ENCODE measurements at places on chromosomes 2 and 18.

DNA sequence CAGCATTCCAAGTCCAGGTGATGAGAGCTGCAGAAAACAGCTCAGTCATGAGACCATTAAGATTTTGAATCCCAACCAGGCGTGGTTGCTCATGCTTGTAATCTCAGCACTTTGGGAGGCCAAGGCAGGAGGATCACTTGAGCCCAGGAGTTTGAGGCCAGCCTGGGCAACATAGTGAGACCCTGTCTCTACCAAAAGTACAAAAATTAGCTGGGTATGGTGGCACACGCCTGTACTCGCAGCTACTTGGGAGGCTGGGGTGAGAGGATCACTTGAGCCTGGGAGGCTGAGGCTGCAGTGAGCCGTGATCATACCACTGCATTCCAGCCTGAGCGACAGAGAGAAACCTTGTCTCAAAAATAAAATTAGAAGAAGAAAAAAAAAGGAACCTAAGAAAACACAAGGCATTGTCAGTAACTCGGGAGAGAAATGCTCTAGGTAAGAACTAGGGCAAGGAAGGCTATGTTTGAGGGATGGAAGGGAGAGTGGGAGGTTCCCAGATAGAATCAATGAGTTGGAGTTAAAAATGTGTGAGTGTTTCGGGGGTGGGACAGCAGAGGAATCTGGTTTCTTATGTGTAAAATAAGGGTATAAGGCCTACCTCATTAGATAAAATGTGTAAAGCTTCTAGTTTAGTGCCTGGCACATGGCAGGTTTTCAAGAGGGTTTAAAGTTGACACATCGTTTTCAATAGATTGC, 23.3 kb upstream of the MTA3 start:
- DNase-seq = no peak

DNA sequence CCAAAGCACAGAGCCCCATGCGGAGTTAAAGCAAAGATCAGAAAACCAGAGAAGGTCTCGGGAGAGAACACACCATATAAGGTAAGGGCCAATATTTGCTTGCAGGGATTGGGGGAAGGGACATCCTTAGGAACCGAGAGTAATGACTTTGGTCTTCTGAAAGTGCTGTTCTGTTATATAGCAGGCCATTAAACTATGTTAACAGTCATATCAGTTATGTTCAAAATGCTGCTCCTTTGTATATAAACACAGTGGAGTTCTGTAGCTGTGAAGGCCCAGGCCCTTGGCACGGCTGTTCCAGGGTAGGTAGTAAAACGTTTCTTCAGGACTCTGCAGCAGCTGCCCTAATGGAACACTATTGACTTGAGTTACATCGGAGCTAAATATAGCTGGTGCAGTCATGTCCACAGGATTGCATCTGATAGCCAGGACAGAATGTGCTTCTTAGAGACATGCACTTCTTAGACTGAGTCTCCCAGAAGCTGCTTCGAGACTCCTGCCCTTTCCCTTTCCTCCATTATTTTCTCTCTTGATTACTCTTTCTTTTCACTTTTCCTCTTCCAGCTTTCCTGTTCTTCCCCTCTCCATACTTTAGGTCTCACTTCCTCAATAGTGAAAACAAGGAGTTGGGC, 122.4 kb downstream of the SETBP1 start:
- DNase-seq = no peak

DNA sequence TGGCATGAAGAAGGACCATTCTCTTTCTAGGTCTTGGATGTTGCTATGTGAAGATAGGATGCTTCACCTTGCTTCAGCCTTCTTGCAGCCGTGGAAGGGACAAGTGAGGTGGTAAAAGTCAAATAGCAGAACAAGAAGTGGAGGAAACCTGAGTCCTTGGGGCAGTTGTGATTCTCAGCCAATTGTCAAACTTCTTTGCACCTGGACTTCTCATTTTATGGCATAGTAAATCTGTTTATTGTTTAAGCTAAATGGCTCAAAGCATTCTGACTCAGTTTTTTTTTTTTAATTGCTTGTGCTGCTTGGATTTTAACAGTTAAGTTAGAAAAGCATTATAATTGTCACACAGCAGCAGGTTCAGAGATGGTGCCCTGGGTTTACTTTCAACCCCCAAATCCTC, 33.0 kb upstream of the ST6GAL2 start:
- no peak for DNase-seq

DNA sequence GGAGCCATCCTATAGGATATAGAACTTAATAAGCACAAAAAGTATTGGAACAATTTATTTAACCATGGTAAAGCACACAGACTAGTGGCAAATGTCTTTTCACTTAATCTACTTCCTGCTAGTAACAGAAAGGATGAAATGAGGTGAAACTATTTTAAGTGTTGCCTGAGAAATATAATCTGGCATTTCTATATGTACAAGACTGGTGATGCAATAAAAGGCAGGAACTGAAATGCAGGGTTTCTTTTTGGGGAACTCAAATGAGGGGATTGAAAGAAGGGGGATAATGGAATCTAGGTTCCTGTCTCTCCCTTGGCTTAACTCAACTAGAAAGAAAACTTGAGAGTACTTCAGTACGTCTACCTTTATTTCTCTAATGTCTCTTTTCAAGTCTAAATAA, 122.3 kb downstream of the MEMO1 start:
- no peak for DNase-seq

DNA sequence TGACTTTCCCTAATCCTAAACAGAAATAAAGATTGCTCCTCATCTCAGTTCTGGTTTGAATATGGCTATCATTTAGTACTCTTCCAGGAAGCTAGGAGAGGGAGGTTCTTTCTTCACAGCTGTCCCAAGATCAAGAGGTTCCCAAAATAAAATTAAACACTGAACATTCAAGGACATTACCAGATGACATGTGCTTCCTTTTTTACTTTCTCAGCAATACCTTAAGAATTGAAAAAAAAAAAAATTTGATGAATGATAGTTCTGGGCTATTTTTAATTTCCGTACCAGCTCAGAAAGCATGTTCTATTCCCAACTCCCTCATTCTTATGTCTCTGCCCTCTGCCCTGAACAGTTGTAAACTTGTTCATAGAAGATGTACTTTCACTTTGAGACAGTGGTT, 61.7 kb upstream of the MYL1 start:
- no peak for DNase-seq

DNA sequence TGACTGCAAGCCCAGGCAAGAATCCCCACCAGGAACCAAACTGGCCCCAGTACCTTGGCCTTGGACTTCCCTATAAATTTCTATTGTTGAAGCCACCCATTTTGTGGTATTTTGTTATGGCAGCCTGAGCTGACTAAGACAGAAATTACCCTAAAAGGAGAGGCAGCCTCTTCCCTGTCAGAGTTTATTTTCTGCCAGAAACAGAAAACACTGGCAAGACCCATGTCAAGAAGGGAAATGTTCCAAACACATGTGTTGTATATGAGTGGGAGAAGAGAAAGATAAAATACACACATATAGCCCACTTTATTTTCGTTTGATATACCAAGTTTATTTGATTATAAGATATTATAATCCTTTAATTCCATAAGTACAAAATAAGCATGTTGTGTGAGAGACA, 225.1 kb upstream of the FSHR start:
- DNase-seq = no peak

DNA sequence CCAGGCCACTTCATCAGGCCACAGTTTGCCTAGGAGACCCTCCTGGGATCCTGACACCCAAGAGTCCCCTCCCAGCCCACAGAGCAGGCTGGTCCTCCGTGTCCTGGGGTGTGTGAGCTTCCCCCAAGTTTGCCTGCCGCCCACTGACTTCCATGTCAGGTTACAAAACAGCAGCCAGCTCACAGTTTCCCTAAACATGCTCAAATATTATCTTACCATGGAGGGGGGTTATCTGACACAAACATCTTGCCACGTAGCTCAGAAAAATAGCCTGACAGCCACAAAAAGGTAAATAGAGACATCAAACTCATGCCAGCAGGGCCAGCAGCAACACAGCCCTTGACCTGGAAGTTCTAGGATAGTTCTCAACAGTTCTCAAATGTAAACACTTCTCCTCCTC, 346.5 kb downstream of the TNS1 start:
- no peak for DNase-seq

- DNase-seq = no peak
Measured at GRCh38 chr2:96971926-96972444, 14.4 kb downstream of the FAM178B start.

- no peak for DNase-seq
Measured at GRCh38 chr2:98027538-98027937, 31.8 kb upstream of the TMEM131 start.

- DNase-seq = peak; percentile 45
Measured at GRCh38 chr18:12376034-12376753, 833 bp downstream of the AFG3L2 start.

DNA sequence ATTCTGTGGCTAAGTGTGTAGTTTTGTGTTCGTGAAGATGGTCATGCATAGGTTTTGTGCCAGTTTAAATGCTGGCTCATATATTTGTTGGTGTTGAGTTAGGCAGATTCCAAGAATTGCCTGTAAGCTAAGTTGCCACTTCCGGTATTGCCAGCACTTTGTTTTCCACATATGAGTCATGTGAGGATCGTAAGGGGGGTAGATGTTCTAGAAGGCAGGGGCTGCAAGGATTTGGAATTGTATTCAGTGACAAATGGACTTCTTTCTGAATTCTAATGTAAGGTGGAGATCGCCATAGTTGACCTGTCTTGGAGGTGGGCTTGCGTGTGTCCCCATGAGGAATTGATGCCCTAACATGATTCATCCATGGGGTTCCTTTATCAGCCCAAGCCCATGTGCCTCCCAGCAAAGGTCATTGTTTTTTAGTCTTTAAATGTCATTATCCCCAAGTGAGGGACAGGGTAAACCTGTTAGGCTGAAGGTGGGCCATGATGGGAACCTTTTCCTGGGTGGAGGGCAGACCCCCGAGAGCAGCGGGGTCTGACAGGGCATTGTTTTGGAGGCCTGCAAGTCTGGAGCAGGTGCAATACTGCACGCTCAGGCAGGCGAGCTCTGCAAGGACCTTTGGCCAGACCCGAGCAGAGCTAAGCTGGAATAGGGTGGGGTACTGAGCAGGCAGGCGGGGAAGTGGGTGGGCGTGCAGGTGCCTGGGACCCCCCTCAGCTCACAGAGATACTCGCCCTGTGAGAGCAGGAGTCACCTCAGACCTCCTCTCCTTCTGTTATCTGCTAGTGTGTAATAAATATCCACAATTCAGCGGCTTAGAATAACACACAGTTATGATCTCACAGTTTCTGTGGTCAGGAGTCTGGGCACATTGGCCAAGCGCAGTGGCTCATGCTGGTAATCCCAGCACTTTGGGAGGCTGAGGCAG, 77.4 kb downstream of the LRRFIP1 start:
- DNase-seq = peak; percentile 76

DNA sequence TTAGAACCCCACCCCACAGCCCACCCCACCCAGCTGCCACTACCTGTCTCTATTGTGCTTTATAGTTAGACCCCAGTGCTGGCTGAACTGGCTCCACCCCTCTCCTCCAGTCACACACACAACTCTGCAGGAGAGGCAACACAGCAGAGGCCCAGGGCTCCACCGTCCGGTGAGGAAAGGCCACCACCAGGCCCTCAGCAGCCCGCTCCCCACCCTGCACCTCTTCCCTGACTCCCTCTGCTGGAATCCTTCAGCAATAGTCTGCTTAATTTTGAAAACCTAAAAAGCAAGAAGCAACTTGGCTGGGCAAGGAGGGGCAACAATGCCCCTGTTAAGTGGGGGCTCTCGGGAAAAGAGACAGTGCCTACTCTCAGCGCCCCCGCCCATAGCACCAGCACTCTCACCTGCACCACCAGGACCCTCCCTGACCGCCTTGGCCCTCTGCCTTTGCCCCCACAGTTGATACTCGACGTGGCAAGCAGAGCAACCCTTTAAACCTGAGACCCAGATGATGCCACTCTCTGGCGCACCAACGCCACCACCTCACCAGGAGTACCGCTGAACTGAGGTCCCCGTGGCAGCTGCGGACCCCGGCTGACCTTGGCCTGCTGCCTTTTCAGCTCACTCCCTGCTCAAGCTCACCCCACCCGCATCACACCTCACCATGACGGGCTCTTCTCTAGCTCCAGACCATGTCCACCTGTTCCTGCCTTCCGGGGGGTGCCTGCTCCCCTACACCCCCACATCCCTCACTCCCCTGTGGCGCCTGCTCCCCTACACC, 45.7 kb downstream of the NDUFA10 start:
- DNase-seq = no peak

DNA sequence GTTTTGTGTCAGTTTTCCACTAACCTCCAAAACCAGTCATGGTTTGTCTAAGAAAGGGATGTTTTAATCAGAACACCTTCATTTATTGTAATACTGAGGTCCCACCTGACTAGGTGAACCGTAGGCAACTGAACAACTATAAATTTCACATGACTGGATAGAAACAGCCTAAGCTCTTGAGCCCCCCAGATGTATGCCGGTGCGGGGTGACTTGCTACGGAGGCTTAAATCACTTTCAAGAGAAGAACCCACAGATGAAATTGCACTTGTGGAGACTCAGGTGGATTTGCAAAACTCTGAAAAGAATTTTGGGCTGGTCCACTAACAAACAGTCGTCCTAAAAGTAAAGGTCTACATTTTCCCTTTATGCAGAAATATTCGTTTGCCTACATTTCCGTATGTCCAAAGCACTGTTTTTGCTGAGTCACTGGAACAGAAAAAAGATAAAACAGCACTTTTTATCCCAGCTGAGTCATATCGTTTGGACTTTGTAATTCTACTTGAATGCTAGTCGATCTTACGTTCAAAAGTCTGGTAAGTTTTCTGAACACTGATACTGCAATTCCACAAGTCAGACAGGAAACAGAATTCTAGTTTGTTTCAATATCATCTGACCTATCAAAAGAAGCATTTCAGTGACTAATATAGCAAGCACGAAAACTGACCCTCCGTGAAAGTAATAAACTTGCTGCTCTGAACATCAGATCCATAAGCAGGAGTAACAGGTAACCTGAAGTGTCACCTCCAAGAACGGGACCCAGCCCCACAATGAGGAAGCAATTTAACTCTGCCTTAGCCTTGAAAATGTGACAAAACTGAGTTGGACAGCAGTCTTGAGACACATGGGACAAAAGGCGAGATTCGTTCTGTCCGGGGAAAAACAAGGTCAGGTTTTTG, 18.1 kb downstream of the ZNF516 start:
- DNase-seq = peak; percentile 60

- DNase-seq = peak; percentile 93
Measured at GRCh38 chr18:9673296-9674251, 34.5 kb upstream of the RAB31 start.

- no peak for DNase-seq
Measured at GRCh38 chr2:17052001-17052400, 386.4 kb upstream of the CYRIA start.

DNA sequence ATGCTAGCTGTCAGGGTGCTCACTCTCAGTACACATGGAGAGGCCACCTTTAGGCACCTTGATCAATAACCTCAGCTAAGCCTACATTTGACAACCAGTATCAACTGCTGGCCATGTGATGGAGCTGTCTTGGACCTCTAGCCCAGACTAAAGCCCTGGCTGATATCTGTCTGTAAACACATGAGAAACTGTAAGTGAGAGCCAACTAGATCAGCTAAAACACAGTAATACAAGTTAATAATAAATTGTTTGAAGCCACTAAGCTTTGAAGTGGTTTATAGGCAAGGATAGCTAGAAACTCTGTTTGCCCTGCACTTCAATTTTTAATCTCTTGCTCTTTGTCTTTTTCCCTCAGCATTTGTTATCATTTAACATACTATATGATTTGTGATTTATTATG, 407.1 kb downstream of the SPAG16 start:
- DNase-seq = no peak

Data from MCF 10A (cell line).